ENCODE measurements at places on chromosomes 2 and 18.

DNA sequence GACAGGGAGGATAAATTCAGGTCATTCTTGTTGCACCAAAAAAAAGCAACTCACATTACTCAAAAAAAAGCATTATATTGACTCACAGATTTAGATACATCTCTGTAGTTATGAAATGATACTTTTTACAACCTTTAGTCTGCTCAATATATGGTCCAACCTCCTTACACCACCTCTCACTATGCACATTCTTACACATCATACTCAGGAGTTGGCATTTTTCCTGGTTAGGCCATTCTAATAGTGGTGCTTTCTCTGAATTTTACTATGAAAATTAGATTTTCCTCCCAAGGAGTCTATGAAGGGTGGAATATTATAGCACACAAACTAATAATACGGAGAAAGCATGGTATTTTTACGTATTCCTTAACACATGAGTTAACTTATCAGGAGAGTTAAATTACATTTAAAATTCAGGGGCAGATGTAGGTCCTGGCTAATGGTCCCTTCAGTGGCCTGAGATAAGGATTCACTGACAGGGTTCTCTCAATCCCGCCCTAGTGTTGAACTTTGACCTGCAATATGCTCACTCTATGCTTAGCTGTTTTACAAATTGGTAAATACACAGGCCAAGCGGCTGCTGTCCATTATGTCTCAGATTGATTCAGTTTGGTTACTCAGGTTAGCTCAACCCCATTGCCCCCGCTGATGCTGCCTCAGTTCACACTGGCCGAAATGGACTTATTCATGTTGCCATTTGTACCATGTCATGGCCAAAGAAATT, 153.6 kb downstream of the NCKAP5 start:
- no peak for DNase-seq

DNA sequence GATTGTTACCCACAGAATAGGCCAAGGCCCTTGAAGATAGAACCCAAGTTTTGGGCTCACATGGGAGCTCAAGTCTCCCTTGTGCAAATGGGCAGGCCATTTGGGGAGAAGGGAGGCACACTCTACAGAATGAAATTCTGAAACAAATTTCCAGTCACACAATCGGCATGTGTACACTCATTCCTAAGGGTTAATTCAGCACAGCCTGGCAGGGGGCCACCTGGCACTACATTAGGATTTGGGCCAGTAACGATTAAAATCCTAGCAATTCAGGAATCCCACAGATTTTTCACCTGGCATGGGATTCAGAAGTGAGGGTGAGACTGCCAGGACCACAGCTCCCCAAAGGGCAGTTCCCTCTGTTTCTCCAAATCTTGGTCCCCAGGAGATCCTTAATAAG, 46.4 kb downstream of the BMP10 start:
- DNase-seq, result no peak

DNA sequence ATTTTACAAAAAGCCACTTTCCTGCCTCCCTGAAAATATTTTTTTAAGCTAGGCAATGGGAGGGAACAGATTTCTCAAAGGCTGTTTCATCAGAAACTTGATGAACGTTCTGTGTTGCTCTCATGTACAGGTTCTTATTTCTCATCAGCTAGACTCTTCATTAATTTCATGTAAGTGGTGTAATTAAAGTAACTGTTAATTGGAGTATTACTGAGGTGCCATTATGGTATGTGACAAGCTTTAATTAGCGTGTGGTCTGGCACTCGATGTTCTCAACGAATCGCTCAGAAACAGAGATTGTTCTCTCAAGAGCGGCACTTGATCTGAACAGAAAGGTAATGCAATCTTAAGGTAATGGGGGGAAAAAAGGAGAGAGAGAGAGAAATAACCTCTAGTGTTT, 81.9 kb upstream of the MYCN start:
- no peak for DNase-seq

DNA sequence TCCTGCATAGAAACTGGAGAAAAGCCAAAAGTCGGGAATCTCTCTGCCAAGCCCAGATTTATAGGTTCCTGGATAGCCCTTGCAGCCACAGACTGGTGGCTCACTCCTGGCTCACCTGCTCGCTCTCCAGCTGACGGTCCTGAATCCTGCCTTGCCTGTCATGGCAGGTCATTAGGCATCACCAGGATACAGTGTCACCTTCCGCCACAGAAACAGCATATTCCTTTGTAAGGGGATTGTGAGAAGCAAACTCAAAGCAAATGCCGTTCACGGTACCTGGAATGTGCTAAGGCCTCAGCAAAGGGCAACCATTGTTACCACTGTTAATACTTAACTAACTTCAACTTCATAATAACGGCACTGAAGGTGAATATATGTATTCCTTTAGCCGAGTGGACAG, 57.1 kb upstream of the GPR45 start:
- DNase-seq, result no peak

DNA sequence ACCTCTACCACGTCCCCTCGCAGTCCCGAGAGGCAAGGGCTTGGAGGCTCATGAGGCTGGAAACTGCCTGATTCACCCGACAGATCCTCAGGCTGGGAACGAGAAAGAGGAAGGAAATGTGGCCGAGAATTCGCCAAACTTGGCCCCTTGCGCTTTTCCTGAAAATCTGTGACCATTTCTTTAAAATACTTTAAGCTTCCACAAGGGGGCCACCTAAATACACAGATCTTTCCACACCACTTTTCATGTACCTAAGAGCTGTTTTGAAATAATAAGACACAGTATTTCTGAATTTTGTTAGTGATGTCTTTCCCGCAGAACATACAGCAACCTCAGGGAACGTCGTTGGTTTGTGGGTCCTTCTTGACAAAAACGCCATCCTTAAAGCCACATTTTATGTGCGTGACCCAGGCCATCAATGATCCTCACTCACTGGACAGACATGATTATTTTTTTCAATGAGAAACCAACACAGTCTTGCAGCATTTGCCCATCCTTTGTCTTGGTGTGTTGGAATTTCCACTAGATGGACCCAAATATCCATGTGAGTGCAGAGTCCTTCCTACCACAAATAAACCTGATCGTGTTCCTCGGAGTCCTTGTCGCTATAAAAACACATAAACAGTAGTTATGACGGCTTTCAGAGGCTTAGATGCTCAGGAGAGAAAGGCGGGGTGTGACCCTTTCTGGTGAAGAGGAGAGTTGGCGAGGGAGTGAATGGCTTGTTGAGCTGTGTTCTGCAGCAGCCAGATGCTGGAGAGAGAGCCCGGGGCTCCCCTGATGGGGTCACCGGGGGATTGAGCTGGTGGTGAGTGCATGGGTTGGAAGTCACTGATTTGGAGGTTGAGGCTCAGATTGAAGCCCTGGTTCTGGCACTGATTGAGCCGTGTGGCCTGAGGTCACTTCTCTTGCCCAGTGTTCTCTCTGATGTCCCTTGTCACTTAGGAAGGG, 25.0 kb downstream of the DCDC2C start:
- DNase-seq, result peak; percentile 51

- no peak for DNase-seq
These were observed 319.1 kb downstream of the AGPS start for GRCh38 chr2:177711483-177712265.

- no peak for DNase-seq
These were observed 269.4 kb downstream of the MYCN start for GRCh38 chr2:16209799-16210198.

DNA sequence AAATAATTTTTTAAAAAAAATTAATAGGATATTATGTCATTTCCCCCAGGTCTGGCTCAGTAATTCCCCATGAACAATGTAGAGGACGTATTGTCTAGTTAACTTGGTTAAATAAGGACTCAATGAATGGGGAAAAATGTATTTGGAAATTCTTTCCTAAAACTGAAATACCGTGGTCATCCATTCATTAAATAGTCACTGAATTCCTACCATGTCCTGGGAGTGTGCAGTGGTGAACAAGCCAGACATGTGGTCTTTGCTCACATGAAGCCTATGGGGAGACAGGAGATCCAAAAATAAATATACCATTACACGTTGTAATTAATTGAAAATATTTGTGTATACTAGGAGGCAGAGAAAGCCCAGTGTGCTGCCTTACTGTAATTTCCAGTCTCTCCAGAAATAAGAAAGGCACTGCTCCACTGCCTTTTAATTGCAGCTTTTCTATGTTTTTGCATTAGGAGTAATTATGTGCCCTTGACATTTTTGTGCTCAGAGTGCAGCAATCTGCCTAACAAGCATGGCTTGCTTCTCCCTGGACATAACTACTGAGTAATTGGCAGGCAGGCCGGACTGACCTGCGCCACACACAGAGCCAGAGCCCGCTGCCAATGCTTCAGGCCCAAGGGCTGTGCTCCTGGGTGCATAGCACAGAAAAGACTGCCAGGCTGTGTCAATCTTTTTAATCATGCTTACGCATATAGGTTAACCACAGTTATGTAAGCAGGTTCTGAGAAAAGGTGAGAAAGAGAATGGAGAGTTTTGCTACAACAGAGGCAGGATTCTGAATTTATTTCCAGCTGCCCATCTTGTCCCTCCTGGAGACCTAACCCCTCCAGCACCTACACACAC, 22.2 kb upstream of the TTC39C start:
- DNase-seq, result peak; percentile 35

GRCh38 chr2:103288696-103289095, 526.9 kb downstream of the TMEM182 start:
- no peak for DNase-seq

DNA sequence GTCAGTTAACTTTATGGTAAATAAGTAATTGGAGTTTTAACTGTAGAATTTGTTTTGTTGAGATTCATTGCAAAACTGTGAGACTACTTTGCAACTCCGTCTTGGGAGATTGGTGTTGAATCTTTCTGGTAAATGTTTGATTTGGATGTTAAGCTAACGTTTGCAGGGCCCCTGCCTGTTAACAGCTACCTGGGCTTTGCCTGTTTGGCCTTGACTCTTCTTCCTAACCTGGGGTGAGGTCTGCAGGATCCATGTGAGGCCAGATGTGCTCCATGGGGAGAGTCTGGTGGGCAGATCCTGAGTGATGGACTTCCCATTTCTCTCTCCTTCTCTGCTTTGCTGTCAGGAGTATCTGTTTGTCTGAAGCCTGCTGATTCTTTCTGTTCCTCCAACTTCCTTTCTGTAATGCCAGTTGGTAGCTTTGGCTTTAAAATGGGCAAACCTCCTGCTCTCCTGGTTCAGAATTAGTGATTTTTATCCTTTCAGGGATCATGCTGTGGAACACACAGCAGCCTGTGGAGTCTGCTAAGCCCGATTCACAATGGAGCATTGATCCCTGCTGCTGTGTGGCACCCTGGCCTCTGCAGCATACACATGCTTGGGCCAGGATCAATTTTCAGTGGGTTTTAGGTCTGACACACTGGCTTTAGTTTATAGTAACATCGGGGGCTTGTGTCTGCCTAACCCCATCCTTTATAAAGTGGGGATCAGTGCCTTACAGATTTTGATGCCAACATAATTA, 36.3 kb downstream of the PTPRM start:
- DNase-seq, result no peak

DNA sequence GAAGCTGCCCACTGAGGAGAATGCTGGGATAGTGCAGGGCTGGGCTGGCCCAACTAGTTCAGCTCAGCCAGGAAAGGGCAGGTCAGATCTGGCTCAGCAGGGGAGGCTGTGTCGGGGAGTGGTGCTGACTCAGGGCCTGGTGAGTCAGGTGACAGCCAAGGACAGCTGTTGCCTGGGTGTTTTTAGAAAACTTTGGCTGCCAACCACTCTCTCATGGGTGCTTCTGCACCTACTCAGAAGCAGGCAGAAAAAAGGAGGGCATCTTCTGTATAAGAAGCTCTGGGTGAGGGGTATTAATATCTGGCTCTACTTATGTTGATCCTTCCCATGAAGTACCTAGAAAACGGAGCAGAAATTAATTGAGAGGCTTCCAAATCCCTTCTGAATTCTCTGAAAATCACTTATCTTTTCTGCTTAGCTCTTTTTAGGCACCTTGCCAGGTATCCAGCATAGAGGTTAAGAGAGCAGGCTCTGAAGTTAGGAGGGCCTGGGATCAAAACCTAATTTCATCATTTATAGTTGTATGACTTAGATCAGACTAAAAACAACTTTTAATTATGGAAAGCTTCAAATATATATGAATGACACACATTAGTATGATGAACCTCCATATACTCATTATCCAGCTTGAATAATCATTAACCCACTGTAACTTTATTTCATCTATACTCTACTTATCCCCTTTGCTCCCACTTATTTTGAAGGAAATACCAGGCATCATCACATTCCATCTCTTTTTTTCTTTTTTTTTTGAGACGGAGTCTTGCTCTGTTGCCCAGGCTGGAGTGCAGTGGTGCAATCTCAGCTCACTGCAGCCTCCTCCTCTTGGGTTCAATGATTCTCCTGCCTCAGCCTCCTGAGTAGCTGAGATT, 15.5 kb upstream of the RAB10 start:
- peak; percentile 83 for DNase-seq

GRCh38 chr2:139529080-139529479, 748.9 kb upstream of the NXPH2 start:
- DNase-seq, result no peak

GRCh38 chr2:188964976-188965546, 9.1 kb upstream of the COL3A1 start:
- DNase-seq, result no peak

- DNase-seq, result no peak
These were observed 308.0 kb downstream of the AFF3 start for GRCh38 chr2:99834426-99834825.

GRCh38 chr18:28143725-28144124, 33.2 kb downstream of the CDH2 start:
- no peak for DNase-seq

DNA sequence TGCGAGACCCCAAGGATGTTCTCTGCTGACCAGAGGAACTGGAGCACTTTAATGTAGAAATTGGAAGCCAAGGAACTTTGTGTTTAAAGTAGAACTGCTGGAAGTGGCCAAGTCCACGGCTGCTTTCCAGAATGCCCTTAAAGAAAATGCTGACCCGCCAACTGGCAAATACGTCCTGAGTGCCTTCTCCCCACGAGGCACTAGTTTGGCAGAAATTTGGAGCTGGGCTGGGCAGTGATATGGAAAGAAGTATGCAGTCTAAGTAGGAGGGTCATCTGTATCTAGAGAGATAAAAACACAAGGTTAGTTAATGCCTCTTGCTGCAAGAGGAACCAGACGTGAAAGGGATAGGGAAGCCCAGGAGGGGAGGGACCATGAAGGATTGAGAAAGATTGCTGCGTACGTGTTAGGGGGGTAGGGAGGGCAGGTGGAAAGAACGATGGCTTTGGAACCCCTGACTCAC, 59.3 kb upstream of the RFX8 start:
- no peak for DNase-seq

DNA sequence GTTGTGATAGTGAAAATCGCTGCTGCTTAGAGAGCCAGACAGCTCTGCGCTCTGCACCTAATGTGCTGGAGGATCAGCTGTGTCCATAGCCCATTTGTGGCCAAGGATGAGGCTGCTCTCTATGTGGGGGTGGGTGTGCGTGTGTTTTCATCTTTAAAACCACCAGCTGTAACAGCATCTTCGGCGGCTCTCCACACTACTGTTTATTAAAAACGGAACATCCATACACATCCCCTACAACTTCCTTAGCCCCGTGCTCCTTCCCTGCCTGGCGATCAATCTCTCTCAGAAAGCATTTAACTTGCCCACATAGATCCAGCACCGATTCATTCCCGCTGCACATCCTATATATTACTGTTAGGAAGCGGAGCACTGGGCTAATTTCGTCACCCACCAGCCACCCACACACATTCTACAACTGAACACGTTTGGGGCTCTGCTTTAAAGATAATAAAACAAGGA, 1.6 kb downstream of the CELF4 start:
- no peak for DNase-seq

- DNase-seq, result no peak
These were observed 17.0 kb upstream of the PTMA start for GRCh38 chr2:231691251-231691772.
